Ureter (tissue), 1 donor: ENCODE measurements at places on chromosomes 2 and 18. TPM values are rescaled to one million over a fixed set of nuclear protein-coding genes. Genes with fewer than 3 reads are reported as not detected.

DNA sequence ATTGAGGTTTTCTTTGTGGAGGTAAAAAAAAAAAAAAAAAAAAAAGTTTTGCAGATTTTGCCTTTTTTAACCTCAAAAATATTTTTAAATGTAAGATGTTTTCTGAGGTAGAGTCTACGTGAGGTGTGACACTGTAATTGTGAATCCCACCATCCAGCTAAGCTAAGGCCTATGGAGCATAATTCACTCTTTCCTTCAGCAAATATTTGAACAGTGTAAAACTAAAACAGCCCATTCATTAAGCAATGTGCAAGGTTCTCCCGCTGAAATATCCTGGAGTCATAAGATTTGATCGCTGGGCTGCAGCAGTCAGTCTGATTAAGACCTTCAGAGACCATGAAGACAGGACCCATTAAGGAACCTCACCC, 105.1 kb downstream of the HNRNPLL start:
- no peak for DNase-seq

GRCh38 chr18:23257137-23257536, 121.9 kb downstream of the CABLES1 start:
- no peak for DNase-seq

GRCh38 chr2:130790804-130791616, 35.7 kb downstream of the AMER3 start:
- DNase-seq: no peak

DNA sequence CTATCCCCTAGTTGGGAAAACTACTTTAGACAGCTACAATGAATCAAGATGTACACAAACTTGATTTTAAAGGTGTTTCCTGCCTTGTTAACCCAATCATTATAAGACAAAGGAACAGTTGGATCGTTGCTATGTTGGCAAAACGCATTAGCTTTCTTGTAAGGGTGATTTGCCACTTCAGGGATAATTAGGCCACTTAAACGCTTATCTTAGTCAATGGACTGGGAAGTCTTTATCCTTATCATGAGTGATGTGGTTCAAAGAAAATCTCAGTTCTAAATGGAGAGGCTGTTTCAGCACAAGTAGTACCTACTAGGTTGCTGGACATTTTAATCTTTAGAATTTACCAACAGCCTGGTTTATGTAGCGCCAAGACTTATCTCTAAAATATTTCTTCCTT, 406.1 kb upstream of the MEX3C start:
- DNase-seq: no peak

- DNase-seq: no peak
Observed at GRCh38 chr18:49170925-49171505, 220.2 kb upstream of the SMAD7 start.

GRCh38 chr2:157223624-157224205, 33.8 kb upstream of the GALNT5 start:
- no peak for DNase-seq

The ALPI gene
- not detected for total RNA-seq

The GALNT13 gene
- total RNA-seq: 13.6 TPM

The LHCGR gene
- not detected for total RNA-seq

- no peak for DNase-seq
Observed at GRCh38 chr2:55705027-55705653, 11.5 kb upstream of the PNPT1 start.

DNA sequence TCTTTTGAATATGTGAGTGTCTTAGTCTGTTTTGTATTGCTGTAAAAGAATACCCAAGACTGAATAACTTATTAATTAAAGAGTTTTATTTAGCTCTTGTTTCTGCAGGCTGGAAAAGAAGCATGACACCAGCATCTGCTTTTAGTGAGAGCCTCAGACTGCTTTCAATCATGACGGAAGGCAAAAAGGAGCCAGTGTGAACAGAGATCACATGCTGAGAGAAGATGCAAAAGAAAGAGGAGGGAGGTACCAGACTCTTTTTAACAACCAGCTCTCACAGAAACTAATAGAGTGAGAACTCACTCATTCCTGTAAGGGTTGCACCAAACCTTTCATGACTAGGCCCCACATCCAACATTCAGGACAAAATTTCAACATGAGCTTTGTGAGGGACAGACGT, 101.6 kb upstream of the HNMT start:
- DNase-seq: no peak
